RWPE1 (cell line): ENCODE measurements at places on chromosomes 3 and 15.

DNA sequence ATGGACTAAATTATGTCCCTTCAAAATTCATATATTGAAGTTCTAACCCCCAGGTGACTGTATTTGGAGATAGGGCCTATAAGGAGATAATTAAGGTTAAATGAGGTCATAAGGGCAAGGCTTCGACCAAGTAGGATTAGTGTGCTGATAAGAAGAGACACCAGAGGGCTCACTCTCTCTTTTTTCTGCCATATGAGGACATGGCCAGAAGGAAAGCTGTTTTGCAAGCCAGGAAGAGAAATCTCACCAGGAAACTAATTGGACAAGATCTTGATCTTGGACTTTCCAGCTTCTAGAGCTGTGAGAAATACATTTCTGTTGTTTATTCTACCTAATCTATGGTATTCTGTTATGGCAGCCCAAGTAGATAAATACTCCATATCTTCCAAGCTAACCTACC lies 503.6 kb upstream of the NAALADL2 start:
- DNase-seq: no peak

DNA sequence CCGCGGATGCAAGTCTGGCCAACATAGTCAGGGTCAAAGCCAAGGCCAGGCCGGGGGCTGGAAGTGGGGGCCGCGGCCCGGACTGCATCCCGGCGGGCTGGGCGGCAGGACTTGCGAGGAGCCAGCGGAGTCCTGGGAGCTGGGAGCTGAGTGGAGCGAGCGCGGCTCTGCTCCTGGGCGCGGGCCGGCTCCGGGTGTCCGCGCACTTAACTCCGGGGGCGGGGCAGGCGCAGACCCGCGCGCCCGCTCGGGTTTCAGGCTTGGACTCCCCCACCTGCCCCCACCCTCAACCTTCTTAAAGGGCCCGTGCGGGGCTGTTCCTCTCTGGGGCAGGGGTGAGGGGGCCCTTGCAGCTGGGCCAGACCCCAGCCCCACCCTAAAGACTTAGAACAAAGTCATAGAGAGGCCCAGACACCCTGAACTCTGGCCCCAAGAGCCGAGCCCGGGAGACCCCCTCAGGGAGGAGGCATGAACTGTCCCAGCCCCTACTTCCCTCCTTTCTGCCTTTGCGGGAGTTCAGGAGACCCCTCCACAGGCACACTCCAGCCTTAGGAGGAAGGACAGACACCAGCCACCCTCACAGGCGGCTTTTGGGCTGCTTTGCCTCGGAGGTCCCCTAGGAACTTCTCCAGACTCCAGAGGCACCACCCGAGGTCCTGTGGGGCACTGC lies at the start of gene CSPG4:
Gene CSPG4 (minus strand): TSS at position 181 of the 670 bp plus-strand sequence. CDS start 93 bp downstream, at position 88.
- no peak for DNase-seq

DNA sequence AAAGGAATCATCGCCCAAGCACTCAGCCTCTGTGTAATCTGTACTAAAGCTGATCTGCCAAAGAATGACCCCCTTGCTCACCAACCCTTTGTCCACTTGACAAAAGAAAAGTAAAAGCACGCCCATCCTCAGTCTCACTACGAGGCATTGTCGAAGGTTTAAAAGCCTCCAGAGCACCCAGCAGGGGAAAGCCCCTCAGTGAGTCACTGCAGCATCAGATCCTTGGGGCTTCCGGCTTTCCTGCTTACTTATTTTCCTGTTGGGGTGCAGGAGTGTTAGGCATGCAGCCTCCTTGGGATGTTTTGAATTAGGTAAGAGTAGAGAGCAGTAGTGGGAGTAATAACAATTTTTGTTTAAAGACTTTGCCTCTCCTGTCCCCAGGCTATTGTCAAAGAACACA lies 216.1 kb downstream of the MTHFS start:
- DNase-seq: peak; percentile 82

- DNase-seq: no peak
Measured at GRCh38 chr3:112089956-112090886, 4.0 kb downstream of the C3orf52 start.

GRCh38 chr15:67406257-67406861 lies 114.6 kb upstream of the C15orf61 start:
- DNase-seq: no peak

- DNase-seq: no peak
Measured at GRCh38 chr15:74158855-74159650, 14.5 kb upstream of the ISLR start.

DNA sequence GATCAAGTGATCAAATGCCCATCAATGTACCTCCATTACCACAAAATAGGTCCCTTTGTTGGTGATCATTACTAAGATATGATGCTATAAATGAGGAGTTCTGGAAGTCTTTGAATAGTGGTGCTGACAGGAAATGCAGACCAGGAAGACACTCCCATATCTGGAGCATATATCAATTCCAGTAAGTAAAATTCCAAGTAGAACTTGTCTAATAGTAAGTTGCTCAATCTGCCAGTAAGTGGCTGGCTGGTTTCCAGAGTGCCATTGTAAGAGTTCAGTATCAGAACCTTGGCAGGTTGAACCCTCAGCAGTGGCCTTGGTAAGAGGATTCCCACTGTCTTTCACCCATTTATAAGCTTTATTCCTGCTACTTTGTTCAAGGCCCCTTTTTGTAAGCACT lies 379.9 kb upstream of the RBMS3 start:
- no peak for DNase-seq

- peak; percentile 26 for DNase-seq
Measured at GRCh38 chr3:29718661-29719065, 437.8 kb downstream of the RBMS3 start.

- DNase-seq: no peak
Measured at GRCh38 chr3:36696799-36697198, 67.6 kb downstream of the DCLK3 start.

GRCh38 chr3:102068327-102068726 lies 219.0 kb downstream of the NFKBIZ start:
- DNase-seq: no peak

DNA sequence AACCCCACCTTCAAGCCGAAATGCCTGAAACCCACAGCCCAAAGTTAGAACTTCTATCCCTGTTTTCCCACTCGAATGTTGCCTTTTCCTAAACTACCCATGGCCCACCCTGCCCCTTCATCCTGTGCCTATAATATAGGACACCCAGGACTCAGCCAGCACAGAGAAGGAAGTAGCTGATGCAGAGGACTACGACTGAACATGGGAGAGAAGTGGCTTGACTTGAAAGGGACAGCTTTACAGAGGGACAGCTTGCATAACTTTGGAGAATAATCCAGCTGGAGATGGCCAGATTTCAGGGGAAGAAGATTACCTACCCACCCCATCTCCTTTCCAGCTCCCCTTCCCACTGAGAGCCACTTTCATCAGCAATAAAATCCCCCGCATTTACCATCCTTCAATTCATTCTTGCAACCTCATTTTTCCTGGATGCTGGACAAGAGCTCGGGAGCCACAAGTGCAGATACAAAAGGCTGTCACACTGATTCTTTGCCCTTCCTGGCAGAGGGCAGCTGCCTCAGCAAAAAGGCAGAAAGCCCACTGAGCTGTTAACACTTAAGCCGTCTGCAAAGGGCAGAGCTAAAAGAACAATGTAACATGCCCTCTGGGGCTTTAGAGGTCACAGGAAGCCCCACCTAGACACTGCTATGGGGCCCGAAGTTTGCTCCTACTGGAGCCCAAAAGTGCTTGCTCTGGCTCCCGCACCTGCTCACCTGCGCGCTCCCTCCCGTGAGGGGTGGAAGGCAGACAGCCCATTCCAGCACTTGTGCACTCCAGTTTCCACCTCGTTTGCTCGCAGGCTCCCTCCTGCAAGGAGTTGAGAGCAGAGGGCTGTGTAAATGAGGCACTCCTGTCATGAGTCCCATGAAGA lies 224.0 kb downstream of the TBC1D5 start:
- no peak for DNase-seq

GRCh38 chr3:177802151-177802900 lies 605.0 kb upstream of the TBL1XR1 start:
- DNase-seq: no peak

GRCh38 chr15:100919481-100920405 lies 586 bp downstream of the LRRK1 start:
- peak; percentile 73 for DNase-seq

DNA sequence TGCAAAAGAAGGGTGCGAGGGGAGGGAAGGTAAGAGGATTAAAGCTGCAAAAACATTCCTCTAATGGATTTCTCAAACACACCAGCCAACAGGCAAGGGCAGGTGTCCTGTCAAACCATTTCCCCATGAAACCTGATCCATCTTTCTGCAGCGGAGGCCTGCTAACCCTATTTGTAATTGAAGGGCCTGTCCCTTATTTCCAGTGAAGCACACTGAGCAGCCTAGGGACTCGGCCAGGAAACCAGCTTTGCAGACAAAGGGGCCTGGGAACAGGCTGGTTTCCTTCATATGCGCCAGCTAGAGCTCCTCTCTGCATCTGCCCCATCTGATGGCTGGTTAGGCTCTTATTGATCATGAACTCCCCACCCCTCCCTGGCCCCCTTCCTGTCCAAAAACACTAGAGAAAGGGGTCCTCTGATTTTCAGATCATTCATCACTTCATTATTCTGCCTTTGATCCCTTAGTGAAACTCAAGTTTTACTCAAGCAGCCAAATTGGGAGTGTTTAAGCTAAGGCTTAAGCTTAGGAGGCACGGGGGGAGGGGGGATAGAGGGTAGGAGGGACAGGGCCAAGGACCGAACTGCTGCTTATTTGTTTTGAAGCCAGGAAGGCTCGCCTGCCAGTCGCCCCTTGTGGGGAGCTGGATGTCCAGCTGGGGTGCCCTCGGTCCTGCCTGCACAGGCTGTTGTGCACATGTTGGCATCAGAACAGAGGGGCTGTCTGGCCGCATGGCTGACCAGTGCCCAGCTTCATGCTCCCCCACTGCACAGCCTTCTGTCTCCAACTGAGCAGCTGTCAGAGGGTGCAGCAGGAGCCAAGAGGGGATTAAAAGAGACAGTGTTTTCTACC lies 53.1 kb downstream of the BOC start:
- DNase-seq: no peak

GRCh38 chr3:178480795-178481194 lies 55.4 kb upstream of the KCNMB2 start:
- no peak for DNase-seq

DNA sequence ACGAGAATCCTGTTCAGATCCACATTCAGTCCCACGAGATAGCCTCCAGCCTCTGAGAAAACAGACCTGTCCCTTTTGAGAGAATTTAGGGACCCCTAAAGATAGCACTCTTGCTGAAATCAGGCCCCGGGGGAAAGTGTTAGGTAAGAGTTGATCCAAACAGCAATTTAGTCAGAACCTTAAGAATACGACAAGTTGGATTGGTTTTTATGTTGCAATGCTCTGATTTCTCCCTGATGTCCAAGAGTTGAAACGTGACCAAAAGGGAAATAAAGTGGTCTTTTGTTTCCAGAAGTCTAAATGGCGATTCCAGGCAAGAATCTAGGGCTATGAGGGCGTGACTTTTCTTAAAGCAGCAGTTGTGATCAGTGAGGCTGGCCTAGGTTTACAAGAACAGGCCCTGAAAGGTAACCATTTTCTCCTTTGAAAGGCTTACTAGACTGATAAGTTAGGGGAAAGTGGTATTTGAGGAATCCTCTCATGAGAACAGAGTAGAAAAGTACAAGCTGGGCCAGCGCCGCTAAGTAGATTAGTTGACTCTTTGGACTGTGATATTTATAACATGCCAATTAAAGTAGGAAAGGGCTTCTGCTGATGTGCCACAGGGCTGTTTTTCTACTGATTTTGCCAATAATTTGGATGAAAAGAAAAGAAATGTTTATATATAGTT lies 4.9 kb downstream of the MAN2A2 start:
- no peak for DNase-seq

DNA sequence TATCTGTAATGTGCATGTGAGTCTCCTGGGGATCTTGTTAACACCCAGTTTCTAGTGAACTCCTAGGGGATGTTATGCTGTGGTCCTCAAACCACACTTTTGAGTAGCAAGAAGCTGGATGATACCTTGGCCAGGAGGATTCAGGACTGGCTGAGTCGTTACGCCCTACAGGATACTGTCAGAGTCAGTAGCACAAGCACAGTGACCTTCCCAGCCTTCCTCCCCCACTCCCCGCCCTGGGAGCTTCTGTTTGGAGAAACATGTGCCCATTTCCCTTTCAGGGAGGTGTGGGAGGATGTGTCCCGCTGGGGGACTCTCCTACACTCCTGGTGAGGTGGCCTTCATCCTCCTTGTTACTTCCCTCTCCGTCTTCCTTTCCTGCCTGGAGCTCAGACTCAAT lies 76.4 kb upstream of the TRPM1 start:
- DNase-seq: no peak

- peak; percentile 47 for DNase-seq
Measured at GRCh38 chr3:40584625-40585189, 59.9 kb downstream of the ZNF621 start.

DNA sequence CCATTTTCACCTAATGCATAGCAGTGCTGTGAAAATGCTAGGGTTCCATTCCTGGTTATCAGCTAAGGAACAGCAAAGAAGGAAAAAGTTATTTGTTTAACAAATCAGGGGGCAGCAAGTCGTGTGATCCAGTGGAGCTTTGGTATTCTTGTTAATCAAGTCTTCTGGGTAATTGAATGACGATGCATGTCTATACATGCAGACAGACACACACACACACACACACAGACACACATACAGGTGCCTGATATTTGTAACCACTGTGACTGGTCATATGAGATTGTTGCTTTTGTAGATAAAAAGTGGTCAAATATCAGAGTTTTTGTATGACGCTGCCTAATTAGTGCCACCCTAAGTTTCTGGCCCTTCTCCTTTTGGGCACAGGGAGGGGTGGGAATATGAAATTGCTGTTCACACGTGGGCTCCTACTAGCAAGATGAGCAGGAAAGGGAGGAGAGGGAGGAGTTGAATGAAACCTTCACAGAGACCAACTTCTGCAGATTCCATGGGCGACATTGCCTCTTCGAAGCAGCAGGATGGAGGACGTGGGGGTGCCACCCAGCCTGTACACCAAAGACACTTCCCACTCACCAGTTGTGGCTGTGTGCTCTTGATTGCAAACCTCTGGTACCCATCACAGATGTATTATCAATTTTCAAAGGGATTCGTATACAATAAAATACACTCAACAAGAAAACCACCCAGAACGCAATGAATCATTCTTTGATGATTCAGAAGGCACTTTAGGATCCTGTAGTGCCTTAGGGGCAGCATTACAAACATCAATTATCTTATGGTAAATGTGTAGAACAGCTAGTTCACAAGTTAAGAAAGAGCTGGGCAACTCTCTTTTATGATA lies 281.9 kb upstream of the ICE2 start:
- peak; percentile 74 for DNase-seq

DNA sequence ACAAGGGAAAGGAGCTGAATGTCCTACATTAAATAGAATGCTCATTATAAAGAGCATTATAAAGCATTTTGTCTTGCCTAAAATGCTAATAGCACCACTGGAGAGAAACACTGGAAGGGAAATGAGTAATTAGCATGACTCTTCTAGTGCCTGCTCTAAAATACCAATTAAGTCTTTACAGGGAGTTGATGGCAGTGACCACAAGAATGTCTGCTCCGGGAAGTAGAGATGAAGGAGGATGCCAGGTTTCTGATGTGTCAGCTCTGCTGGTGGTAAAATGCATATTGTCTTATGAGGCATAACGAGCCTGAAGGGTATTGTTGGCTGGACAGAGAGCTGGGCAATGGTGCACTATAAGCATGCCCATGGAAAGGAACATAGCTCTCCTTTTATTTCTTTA lies 49.5 kb downstream of the MYLK start:
- DNase-seq: peak; percentile 74
